H7 (cell line): ENCODE measurements at places on chromosomes 3 and 15.

- DNase-seq = peak; percentile 90
These were observed 2.5 kb downstream of the ANP32A start for GRCh38 chr15:68818066-68818768.

DNA sequence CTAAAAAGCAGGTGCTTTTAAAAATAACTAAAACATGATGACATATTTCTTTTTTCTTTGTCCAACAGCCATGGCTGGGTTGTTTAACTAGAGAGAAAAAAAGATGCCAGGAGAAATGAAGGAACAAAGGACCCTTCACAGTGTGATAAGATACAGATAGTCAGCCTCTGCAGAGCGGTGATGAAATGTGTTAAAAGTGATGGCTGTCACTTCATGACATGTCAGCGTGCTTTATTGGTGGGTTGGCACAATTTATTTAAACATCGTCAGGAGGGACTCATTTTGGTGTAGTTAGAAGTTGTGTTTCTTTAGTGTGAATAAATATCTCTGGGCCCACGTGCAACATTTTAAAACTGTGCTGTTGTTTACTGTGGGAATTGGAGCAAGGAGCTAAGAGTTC lies 887.4 kb upstream of the CFAP20DC start:
- DNase-seq = no peak

DNA sequence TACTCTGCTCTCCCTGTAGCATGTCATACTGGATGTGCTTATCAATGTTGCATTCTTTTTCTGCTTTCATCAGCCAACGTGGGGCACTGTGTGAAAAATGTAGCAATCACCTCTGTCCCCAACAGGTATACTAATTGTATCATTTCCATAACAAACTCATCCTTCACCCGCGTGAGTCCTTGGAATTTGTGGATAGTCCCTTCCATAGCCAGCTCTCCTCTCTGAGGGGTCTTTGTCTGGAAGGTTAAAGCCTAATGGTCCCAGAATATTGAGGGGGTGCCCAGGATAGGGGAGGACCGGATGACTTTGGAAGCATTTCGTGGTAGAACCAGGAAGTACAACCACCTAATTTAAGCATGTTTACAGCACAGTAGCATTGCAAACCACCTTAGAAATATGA lies 124.6 kb downstream of the FOXB1 start:
- no peak for DNase-seq

DNA sequence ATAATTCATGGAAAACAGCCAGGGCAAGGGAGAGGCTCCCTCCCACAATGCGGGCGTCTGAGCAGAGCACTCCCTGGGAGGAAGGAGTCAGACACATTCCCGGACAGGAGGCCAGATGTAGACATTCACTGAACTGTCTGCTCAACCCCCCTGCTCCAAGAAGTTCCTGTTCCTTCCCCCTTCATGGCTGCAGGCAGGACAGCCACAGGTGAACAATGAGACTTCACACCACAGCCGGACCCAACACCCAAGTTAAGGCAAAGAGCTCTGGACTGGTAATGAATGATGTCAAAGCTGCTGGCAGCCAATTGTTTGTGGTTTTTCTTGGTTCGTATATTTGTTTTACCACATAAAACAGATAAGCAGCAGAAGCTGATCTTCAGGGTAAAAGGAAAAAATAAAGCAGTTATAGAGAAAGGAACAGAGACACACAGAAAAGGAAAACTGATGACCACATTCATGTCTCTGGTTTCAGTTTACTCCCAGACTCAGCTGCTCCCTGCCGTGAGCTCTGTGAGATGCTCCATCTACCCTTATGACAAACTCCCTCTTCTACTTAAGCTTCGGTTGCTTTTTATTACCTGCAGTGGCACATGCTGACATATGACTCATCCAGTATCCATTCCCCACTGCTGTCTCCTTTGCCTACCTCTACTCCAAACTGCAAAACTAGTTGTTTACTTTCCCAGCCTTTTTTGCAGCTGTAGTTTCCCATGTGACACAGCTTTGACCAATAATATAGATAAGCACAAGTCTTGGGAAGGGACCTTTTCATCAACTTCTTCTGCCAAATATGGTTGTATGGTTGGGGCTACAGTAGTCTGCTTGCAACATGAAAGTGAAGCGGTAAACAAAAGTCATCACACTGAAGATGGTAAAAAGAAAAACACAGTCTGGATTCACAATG lies 33.1 kb downstream of the DZIP1L start:
- no peak for DNase-seq

GRCh38 chr3:187740421-187741399 lies 4.6 kb downstream of the BCL6 start:
- peak; percentile 88 for DNase-seq

- no peak for DNase-seq
These were observed 42.9 kb downstream of the DCUN1D1 start for GRCh38 chr3:182937293-182938051.
